ENCODE measurements at places on chromosomes 5 and 9.

GRCh38 chr5:94613583-94613982, 4.8 kb downstream of the KIAA0825 start:
- DNase-seq = no peak

- DNase-seq = no peak
Measured at GRCh38 chr9:9750719-9751118, 862.1 kb downstream of the PTPRD start.

DNA sequence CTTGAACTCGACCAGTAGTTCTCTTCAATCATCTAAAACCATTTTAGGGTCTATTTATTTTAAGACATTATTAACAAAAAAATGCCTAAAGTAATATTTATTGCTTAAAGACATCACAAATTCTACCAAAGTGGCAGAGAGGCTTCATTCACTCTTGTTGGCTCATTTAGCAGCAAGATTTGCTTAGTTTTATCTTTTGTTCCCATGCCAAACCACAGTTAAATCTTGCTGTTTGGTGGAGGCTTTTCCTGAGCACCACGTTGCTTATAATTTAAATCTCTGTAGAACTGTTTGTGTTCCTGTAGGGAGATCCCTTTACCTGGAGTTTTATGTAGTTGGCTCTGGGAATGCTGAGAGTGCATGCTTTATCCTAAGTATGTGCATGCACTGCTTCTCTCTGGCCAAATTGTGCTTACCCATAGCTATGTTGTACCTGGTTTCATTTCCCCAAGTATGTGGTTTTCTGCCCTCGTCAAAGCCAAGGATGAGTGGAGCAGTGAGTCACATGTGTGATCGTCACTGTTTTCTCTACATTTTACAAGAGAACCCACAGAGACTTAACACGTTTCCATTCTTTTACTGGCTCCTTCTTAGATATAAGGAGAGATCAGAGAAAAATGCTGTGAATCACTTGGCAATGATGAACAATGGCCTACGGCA, 42.1 kb upstream of the MAST4 start:
- no peak for DNase-seq

- DNase-seq = no peak
Measured at GRCh38 chr5:135876146-135876545, 19.5 kb downstream of the IL9 start.

- DNase-seq = no peak
Measured at GRCh38 chr5:73763300-73764032, 137.5 kb downstream of the ARHGEF28 start.

DNA sequence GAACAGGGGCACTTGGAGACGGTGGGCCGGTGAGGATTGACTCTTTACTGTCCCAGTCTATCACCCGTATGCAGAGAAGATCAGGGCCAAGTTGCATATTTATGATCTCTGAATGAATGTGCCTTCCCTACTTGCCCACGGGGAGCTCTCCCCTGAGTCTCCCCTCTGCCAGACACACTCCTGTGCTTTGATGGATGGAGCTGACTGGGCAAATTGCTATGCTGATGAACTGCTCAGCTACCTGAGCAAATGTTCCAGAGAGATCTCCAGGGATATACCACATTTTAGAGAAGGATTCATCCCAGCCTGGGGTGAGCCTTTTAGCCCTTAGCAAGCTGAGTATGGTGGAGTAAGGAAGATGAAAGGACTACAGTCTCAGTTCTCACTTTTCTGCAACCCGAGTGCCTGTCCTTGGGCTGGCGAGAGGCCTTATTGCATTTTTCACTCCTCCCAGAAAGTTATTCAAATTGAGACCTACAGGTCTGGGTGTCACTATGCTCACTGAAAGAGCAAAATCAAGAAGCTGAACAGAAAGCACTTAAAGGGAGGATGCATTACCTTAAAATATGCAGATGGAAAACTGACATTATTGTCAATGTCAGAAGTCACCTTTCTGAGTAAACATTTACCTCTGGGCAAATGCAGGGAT, 526.7 kb upstream of the WWC1 start:
- no peak for DNase-seq

GRCh38 chr5:66529182-66529581, 67.0 kb upstream of the MAST4 start:
- DNase-seq = no peak

GRCh38 chr5:83000428-83000827, 76.8 kb downstream of the TMEM167A start:
- DNase-seq = no peak

DNA sequence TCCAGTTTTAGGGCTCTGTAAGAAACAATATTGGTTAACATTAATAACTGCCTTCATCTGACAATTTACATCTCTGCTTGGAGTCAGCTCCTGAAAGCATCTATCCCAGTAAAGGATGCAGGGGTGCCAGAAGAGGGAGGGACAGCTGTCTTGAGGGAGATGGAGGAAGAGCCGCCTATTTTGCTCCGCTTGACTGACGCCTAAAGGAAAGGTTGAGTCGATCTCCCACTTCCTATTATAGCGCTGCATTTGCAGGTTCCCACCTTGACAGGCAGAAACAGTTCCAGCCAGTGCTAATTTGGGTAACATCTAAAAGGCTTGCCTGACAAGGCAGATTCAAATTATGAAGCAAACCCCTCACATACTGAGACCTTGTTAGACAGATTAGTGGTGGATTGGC, 374.6 kb downstream of the SPATA31D1 start:
- no peak for DNase-seq

GRCh38 chr5:72036951-72037350, 70.3 kb upstream of the MAP1B start:
- no peak for DNase-seq

DNA sequence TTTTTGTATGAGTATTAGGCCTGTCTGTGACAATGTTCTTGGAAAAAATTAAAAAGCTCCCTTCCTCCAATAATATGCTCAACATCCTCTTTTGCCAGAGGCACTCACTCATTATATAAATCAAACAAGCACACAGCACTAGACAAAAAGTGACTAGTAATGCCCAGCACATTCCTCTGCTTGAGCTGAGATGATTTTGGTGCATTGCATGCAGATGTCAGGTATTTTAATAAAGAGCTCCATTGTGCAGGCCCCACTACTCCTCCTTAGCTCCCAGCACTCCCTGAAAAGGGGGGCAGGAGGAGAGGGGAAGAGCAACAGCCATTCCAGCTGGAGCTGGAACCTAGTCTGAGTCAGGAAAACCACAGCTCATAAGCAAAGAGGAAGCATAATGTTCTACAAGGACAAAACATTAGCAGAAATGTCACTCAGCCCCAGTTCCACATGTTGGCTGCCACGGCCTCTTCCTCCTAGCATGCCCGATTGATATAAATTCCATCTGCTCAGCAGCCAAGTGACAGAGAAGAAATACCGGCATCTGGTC, 348.5 kb downstream of the BNC2 start:
- no peak for DNase-seq

- DNase-seq = no peak
Measured at GRCh38 chr5:103010168-103010567, 109.8 kb downstream of the GIN1 start.

- no peak for DNase-seq
Measured at GRCh38 chr9:91811024-91811909, 138.8 kb downstream of the ROR2 start.

- DNase-seq = peak; percentile 26
Measured at GRCh38 chr9:108417726-108418125, 438.1 kb downstream of the ACTL7B start.

GRCh38 chr9:70046274-70047070, 2.8 kb downstream of the MAMDC2 start:
- DNase-seq = no peak

DNA sequence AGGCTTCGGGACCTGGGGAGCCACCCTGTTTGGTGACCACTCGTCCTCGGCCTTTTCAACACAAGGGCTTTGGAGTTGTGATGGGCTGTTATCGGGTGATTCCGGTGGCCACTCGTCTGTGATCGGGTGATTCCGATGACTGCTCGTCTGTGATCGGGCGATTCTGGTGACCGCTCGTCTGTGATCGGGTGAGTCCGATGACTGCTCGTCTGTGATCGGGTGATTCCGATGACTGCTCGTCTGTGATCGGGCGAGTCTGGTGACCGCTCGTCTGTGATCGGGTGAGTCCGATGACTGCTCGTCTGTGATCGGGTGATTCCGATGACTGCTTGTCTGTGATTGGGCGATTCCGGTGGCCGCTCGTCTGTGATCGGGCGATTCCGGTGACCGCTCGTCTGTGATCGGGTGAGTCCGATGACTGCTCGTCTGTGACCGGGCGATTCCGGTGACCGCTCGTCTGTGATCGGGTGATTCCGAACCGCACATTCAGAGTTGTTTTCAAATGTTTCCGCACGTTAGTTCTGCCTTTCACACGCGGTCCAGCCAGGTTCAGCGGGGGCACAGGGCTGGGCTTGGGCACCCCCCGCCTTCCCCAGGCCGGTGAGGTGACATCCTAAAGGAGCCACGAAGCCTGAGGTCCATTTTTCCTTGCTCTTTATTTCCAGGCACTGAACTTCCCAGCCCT, 30.3 kb downstream of the TPPP start:
- no peak for DNase-seq

DNA sequence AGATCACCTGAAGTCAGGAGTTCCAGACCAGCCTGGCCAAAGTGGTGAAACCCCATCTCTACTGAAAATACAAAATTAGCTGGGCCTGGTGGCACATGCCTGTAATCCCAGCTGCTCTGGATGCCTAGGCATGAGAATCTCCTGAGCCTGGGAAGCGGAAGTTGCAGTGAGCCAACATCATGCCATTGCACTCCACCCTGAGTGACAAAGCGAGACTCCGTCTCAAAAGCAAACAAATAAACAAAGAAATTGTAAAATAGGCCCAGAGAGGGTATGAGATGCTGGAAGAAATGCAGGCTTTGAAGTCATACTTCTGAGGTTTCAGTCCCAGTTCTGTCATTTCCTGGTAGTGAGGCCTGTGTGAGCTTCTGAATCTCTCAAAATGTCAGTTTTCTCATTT, 5.3 kb upstream of the ARHGEF37 start:
- no peak for DNase-seq

- no peak for DNase-seq
Measured at GRCh38 chr9:3473405-3473804, 52.4 kb downstream of the RFX3 start.

DNA sequence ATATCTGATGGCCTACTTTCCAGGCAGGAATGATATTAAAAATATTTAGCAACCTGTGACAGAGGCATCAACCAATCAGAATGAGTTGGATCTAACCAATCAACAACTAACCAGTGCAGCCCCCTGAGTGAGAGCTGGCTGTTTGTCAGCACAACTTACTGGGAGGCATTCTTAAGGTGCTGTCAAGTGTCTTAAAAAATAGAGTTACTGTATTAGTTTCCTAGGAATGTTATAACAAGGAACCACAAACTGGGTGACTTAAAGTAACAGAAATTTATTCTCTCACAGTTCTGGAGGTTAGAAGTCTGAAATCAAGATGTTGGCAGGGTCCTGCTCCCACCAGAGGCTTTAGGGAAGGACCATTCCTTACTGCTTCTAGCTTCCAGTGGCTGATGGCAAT, 85.2 kb downstream of the ATG10 start:
- DNase-seq = no peak

DNA sequence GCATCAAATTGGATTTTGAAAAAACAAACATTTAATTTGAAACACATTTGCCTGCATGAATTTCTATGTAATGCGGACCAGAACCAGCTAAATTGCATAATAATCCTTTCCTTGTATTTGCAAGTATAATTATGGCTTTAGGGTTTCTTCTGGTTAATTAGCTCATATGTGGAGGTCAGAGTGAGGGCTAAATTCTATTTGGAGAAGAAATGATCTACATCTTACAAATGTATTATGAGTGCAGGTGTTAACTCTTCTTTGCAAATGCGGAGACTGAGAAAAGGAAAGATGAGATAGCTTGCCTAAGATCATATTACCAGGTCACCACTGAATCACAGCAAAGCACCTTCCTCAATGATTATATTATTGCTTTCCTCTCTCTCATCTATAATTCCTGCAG, 194.7 kb downstream of the CDH9 start:
- DNase-seq = no peak

DNA sequence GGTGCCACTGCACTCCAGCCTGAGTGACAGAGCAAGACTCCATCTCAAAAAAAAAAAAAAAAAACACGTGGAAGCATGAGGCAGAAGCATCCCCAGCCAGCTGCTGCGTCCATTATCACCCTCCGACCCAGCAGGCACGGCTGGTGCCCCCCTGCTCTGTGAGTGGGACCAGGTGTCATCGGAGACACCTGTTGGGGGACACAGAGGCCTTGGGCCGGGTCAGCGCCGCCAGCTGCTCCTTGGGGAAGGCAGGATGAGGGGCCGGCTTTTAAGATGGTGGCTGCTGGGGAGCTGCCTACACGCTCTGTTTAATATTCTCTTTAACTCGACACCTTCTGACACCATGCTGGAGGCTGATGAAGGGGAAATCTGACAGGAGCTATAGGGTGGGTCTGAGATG, 80.2 kb upstream of the RUFY1 start:
- no peak for DNase-seq

DNA sequence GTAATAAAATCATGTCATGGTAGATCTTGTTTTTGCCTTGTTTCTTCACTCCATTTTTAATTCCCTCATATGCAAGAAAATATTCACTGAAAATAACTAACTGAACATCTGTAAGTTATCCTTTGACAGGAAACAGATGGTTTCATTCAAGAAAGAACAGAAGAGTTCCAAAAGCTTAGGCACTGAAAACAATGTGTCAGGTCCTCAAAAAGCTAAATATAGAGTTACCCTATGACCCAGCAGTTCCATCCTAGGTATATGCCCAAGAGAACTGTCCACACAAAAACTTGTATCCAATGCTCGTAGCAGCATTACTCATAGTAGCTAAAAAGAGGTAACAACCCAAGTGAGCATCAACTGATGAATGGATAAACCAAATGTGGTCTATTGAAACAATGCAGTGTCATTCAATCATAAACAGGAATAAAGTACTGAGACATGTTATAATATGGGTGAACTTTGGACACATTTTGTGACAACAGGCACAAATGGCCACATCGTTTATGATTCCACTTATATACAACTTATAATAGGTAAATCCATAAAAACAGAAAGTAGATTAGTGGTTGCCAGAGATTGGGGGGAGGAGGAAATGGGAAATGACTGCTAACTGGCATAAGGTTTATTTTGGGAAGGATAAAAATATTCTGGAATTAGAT, 231.0 kb downstream of the FRMD3 start:
- no peak for DNase-seq
